Activated naive CD8-positive, alpha-beta T cell treated with anti-CD3 and anti-CD28 coated beads, Interleukin-2, amount 10 ng/mL, durations not matched to agents 7 days and 5 days (primary cell): ENCODE measurements at places on chromosomes 4 and X. TPM values are rescaled to one million over a fixed set of nuclear protein-coding genes. Genes with fewer than 3 reads are reported as not detected.

Gene NDNF
- 0.11 TPM for total RNA-seq

Gene SLC4A4
- total RNA-seq: 3.1 TPM

- no peak for DNase-seq
- peaks cover 34% of the 10 kb centered on the region for H3K4me1 ChIP-seq
- no peaks in the 10 kb centered on the region for H3K36me3 ChIP-seq
- no peaks in the 10 kb centered on the region for H3K27me3 ChIP-seq
These were observed 15.9 kb downstream of the TMEM187 start for GRCh38 chrX:153988493-153988892.

DNA sequence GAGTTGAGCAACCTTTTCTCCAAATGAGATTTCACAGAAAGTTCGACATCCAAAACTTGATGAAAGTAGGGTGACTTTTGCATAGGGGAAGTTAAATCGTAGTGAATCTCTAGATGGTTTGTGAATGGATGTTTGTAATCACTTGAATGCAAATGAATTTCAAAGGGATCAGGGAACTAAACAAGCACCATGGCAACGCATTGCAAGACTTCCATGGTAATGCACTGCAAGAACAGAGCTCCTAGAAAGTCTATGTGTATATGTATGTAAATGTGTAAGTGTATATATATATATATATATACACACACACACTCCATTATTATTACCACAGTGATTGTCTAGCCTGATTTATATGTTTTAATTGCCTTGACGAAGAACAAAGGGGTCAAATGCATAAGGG lies 27.3 kb downstream of the INTS6L start:
- H3K36me3 ChIP-seq: peaks cover 6% of the 10 kb centered on the region
- no peak overlapping the region for H3K27ac ChIP-seq
- H3K4me1 ChIP-seq: peaks cover 13% of the 10 kb centered on the region
- no peak overlapping the region for H3K4me3 ChIP-seq
- no peaks in the 10 kb centered on the region for H3K27me3 ChIP-seq

DNA sequence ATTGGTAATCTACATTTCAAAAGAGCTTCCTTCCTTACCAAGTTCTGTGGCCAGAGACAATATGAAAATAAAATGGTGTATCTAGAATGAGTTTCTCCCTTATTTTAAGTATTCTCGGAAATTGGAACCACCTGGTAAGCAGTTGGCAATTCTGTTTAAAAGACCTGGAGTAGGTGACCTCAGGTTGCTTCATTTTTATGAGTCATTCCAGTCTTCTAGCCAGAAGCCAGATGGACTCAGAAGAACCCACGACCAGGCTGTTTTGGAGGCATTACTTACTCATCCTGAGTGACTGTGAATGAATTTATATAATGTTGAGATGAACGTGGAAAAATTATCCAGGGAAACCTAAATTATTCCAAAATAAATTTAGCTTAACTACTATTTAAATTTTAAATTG lies 9.1 kb downstream of the BMPR1B start:
- H3K4me3 ChIP-seq: no peak overlapping the region
- H3K27me3 ChIP-seq: peaks cover 26% of the 10 kb centered on the region
- no peak overlapping the region for H3K27ac ChIP-seq
- DNase-seq: no peak

Gene JCHAIN
- not detected for total RNA-seq

Gene KIAA1210
- not detected for total RNA-seq

DNA sequence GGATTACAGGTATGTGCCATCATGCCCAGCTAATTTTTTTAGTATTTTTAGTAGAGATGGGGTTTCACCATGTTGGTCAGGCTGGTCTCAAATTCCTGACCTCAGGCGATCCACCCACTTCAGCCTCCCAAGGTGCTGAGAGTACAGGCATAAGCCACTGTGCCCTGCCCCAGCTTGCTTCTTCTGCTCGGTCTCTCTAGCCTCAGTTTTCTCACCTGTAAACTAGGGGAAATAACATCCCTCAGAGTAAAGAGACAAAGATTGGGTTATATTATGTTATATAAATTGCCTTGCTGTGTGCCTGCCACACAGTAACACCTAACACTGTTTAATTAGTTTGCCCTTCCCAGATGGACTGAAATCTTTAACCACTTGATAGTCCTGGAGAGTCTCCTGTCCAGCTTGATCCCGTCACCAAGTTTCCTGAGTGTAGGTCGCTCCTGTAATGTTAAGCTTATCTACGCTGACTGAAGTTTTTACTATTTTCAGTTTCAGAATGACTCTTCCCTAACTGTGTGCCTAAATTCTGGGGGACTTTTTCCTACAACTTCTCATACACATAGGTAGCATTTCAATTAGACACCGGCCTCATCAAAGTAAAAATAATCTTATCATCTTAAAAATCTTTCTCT lies 412.7 kb upstream of the TENM3 start:
- H3K27ac ChIP-seq: no peak overlapping the region
- H3K4me3 ChIP-seq: no peak overlapping the region
- no peaks in the 10 kb centered on the region for H3K27me3 ChIP-seq
